ENCODE measurements at places on chromosomes 12 and 14.

- no peak for DNase-seq
These were observed 44.7 kb downstream of the ZFYVE1 start for GRCh38 chr14:72982146-72982708.

DNA sequence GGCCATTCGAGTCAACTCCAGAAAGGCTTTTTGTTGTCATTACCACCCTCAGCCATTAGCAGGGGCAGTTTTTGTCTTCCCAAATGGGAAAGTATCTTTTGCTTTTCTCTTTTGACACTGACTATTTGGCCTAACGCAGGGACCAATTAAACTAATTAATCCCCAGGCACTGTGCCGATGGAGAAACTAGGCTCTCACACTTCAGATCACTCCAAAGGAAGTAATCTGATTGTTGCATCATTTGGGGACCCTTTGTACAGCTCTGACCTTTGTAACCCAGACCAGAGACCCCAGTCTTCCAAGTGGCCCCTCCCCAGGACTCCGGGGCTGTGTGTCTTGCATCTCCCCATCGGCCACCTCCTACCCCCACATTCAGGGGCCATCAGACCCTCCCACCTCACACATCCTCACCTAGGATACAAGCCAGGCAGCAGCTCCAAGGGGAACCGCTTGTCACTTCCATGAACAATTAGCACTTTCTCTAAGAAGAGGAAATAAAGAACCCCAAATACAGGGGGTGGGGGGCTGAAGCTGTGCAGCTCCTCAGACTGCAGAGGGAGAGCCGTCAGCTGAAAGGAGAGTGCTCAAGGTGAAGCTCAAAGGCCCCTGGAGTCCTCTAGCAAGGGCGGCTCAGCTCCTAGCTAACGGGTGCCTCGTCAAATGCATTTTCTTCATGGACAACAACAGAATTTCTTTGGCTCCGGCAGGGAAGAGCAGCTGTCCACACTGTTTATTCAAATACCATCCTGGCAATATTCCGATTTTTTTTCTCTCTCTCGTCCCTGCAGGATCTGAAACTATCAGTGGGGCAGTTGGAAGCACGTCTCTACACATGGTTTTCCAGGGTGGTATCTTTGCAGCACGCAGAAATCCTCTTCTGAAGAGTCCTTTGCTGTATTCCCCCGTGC is 64.3 kb upstream of the DIO3 start:
- DNase-seq, result no peak

DNA sequence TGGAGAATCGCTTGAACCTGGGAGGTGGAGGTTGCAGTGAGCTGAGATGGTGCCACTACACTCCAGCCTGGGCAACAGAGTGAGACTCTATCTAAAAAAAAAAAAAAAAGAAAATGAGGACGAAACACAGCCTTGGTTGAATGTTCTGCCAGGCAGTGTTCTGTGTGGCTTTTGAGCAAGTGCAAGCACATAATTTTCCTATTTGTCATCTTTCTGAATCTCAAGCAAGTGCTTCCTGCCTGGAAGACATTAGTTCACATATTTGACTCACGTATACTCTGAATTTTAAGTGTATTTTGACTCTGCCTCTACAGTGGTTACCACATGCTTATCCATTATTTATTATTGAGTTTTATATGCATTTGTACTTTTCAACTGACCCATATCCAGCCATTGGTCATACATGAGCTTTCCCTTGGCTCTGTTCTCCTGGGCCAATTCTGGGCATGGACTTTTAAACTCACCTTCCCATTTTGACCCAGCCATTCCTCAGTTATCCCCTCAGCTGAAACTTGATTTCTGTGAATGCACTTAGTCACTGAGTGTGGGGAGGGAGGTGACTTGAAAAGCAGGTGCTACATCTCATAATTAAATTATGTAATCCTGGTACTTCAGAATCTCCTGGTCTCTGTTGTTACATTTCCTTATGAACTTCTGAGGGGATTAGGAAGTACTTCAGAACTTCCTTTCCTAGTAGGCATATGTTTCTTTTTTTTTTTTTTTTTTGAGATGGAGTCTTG is 8.1 kb downstream of the OR10G2 start:
- DNase-seq, result no peak

DNA sequence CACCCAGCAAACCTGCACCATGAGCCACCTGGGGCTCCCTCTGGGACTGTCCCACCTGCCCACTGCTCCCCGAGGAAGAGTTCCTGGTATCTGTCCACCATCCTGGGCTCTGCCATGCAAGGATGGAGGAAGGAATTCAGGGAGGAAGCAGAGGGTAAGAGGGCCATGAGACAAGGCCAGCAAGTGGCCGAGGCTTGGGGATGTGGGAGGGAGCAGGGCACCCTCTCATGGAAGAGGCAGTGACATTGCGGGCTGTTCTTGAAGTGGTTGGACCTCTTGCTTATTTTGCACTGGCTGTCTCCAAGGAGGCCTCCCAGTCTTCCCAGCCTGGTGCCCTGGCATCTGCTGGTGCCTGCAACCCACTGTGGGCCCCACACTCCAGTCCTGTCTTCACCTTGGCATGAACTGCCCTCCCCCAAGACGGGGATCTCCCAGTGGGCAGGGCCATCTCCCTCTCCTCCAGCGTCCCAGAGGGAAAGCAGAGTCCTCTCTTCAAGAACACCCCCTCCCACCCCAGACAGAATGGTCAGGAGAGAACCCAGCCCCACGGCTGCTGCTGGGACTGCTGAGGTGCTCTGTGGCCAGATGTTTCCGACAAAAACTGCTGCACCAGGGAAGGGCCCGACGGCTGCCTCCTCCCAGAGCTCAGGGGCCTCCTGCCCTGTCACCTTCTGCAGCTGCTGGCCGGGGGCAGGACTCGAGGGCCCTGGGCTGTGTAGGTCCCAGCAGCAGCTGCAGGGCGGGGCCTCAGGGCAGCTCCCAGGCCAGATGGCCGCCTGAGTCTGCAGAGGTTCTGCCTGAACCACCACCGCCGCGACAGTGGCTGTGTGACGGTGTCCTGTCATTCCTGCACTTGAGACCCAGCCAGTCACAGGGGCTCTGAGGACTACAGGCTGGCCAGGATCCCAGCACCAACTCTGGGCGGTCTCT is 1.8 kb upstream of the AKT1 start:
- DNase-seq, result no peak

DNA sequence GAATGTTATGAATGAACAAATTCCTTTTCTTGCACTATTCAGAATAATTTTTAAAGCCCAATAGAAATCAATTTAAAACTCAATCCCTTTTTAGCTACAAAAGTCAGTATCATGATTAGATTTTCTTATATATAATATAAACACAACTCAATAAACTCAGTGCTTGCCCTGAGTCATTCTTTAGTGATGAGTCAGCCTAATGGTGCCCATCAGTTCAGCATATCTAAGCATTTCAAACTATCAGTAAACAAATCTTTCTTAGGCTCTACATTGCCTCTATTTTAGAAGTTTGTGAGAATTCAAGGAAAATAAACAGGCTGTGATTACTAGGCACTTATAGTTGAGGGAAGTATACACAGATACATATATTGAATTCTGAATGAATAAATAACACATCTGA is 179.6 kb downstream of the NELL2 start:
- no peak for DNase-seq

DNA sequence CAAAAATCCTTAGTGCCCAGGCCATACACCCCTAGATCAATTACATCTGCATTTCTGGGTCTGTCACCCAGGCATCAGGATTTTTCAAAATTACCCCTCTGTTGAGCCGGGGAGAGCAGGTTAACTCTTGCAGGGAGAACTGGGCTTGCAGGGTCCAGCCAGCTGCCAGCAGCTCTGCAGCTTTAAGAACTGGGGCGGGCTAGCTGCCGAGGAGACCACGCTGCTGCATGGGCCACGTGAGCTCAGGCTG is at the start of gene DGLUCY:
DGLUCY (plus strand) TSS at position 245 of the 250 bp plus-strand sequence. CDS start 46,222 bp downstream, outside the sequence.
- peak; percentile 37 for DNase-seq

- no peak for DNase-seq
These were observed 52.6 kb downstream of the IFT81 start for GRCh38 chr12:110176745-110177144.

DNA sequence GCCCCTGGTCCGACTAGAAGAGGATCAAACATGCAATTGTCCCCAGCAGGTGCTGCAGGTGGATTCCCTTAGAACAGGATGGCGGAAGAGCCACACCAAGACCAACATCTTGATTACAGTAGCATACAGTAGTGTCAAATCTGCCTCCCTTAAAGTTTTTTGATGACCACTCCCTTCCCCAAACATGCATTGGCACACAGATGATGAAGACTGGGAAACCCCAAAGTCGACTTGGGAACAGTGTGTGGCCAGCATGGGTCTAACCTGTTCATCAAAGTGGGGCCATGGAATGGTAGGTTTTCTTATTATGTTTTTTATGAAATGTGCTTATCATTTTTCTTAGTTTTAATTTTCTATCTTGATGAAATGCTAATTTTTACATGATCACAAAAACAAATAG is 8.8 kb downstream of the PLXNC1 start:
- DNase-seq, result no peak

- no peak for DNase-seq
These were observed 30.4 kb downstream of the MANSC1 start for GRCh38 chr12:12319451-12320183.

DNA sequence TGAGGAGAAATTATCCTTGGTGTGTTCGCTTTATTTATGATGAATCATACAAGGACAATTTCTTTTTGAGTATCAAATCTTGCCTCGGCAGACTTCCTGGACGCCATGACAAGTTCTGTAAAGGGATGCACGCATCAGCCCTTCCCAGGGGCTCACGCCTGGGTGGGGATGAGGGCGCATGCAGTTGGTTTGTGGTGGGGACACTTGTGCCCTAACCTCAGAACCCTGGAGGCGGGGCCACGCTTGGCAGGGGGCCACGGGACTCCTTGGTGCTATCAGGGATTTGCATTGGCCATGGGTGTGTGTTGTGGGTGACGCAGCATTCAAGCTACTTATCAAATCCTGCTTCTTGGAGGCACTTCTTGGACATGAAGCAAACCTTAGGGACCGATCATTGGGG is 143.8 kb upstream of the RTL1 start:
- DNase-seq, result no peak

DNA sequence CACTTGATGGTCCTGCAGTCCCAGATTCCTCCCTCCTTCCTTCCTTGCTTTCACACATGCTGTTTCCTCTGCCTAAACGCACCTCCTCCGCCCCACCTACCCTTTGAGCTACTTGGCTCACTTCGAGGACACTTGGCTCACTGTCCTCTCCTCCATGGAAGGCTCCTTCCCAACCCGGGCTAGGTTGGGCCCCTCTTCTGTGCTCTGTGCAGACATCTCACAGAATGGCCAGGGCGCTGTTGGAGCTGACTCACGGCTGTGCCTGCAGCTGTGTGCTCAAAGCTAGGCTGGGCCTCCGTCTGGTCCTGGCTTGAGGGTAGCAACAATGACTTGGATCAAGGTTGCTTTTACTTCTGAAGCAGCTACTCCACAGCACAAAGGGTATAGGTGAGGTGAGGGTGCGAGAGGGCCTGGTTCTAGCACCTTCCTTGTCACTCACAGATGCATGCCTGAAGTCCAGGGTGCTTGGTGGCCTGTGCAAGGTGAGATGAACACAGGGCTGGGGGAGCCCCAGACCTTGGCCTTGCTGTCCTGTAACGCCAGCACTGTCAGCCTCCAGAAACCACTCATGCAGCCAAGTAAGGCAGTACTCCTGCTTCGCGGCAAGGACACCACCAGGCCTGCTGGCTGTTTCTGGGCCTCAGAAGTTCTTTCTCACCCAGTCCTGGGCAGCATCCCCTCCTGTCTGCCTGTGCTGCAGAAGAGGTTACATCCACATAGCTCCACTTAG is 61.8 kb downstream of the GALNT16 start:
- DNase-seq, result no peak

DNA sequence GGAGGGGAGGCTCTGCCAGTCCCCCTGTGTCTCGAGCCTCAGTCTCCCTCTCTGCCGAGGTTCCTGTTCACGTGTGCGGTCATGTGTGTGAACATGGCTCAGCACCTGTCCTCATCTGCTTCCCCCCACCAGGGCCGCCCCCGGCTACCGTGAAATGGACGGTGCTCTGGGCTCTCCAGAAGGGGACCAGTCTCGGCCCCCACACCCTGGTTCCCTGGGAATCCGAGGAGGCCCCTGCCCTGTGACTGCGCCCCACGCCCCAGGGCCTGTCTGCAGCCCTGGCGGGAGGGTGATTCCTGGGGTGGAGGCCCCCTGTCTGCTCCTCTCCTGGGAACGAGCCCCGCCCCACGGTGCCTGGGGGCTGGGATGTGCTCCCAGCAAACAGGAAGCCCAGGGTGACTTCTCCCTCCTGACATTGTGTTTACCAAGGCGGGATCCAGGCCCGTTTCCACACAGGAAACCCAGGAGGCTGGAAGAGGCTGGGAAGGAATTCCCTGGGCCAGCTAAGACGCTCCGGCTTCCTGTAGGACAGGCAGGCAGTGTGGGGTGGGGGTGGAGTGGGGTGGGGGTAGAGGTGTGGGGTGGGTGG is 46.6 kb downstream of the KIF26A start:
- DNase-seq, result no peak

DNA sequence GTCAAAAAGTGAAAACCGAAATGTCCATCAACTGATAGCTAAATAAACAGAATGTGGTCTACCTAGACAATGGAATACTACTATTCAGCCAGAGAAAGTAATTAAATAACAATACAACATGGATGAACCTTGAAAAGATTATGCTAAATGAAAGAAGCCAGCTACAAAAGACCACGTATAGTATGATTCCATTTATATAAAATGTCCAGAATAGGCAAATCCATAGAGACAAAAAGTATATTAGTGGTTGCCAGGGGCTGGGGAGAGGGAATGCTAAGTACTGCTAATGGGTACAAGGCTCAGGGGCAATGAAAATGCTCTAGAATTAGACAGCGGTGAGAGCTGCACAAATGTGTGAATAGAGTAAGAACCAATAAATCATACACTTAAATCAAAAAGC is 29.9 kb downstream of the CDC42BPB start:
- DNase-seq, result no peak

- no peak for DNase-seq
These were observed 977.2 kb upstream of the USP15 start for GRCh38 chr12:61282790-61283575.

GRCh38 chr12:47967461-47968321 is 4.3 kb downstream of the TMEM106C start:
- no peak for DNase-seq

GRCh38 chr12:49866859-49867569 is 24.1 kb upstream of the BCDIN3D start:
- peak; percentile 62 for DNase-seq

DNA sequence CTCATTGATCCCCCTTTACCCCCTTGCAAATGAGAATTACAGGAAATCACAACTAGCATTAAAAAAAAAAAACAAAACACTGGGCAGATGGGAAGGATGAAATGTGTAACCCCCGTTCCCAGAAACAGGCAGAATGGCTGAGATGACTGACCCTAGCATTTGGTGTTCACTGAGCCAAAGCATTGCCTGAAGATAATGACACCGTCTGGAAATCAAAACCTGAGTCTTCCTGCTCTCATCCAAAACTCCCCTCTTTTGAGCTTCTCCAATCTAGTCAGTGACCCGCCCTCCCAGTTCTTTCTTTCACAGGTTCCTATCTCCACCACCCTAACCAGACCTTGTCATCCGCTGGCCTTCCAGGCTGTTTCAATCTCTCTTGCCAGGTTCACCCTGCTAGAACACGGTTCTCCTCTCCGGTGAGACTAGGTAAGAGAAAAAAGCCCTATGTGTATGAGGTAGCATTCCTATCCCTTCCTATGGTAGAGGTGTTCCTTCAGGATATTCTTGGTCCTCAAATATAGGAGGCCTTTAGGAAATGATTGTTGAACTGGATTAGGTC is 21.3 kb downstream of the SUSD6 start:
- no peak for DNase-seq
